RPMI8226 (cell line): ENCODE measurements at places on chromosomes 4 and X.

- DNase-seq: no peak
These were observed 536.3 kb downstream of the IQCM start for GRCh38 chr4:149279331-149279730.

GRCh38 chr4:147809211-147809610 is 77.3 kb downstream of the ARHGAP10 start:
- no peak for DNase-seq

GRCh38 chr4:127985989-127986388 is 20.8 kb downstream of the ABHD18 start:
- DNase-seq: no peak

- no peak for DNase-seq
These were observed 7.6 kb downstream of the SLC25A43 start for GRCh38 chrX:119406776-119407175.

GRCh38 chr4:53640576-53641453 is 49.5 kb upstream of the LNX1 start:
- no peak for DNase-seq

GRCh38 chr4:159210975-159211374 is 108.1 kb downstream of the RAPGEF2 start:
- DNase-seq: no peak

DNA sequence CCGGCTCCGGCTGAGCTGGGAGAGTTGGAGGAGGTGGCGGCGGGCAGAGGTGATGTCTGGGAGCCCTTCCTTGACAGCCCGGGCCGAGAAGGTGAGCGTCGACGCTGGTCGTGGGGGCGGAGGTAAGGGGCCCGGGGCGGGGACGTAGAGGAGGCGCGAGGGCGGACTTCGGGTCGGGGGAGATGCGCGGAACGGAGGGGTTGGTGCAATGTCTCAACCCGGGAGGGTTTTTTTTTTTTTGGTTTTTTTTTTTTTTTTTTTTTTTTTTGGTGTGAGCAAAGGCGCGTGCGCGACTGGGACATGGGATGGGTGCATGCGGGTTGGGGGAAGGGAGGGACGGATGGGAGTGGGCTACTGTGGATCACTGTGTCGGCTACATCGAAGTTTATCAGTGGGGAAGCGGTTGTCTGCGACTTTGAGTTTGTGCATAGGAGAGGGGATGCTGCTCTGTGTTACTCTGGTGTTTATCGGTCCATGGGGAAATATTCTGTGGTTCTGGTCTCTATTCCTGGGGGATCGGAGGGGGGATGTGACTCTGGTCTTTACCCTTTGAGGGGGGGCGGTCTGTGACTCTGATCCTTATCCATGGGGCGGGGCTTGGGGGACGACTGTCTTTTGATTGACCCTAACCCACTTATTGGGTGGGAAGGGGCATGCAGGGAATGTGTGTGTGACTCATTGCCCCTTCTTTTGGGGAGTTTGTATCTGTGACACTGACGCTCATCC is 537 bp downstream of the RBM10 start:
- no peak for DNase-seq

GRCh38 chr4:83034630-83035494 is at the start of gene COPS4:
TSS of gene COPS4 (plus strand) at chr4:83035183. CDS start at chr4:83035225, 42 bp downstream.
- peak; percentile 98 for DNase-seq

DNA sequence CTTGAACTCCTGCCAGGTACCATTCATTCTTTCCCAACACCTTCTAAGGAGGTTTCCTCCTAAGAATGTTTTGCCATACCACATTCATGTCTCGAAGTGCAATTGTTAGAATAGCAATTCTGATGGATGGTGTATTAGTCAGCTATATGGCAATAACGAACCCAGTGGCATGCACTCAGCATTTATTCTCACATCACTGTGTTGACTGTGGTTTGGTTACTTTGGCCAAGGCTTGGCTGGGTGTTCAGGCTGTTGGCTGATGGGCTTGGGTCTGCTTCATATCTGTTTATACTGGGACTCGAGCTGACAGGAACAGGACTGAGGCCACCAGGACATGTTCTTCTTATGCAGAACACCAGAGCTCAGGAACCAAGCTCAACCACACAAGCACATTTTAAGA is 31.7 kb downstream of the PSAPL1 start:
- no peak for DNase-seq

DNA sequence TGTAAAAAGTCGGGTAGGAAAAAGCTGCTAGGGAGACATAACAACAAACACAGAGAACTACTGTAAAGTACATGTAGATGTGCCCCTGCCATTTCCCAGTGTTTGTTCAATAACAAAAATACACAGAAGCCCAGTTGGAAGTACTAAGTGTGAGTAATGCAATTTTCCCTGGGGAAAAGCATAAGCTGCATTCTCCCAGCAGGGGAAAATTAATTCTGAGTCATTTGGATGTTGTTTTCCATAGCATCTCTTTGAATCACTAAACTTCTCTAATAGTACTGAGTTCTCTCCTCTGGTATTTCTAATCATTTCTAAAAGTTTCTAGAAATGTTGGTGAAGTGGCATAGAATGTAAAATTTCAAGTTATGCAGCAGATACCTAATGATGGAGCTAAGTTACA is 1114.9 kb downstream of the C4orf33 start:
- no peak for DNase-seq

GRCh38 chrX:119654112-119654531 is 38.8 kb downstream of the SEPTIN6 start:
- DNase-seq: no peak

GRCh38 chr4:159097785-159098184 is 5.1 kb upstream of the RAPGEF2 start:
- DNase-seq: no peak

GRCh38 chr4:37475087-37475486 is 211.1 kb downstream of the RELL1 start:
- DNase-seq: no peak

DNA sequence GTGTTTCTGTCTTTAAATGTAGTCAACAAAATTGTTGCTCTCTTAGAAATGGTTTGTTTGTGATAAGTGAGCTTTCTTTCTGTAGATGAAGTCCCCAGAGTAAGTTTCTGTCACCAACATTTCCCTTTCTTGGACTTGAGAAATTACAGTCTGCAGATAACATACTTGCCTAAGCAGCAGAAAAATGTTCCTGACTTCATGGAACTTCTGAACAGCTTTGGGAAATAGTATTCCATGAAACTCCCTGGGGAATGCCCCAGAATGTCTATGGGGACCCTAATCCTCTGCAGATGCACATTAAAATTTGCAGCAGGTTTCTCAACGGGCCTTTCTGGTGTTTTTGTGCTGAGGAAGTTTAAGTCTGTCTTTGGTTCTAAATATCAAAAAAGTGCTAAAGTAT is 38.6 kb upstream of the NEIL3 start:
- no peak for DNase-seq

- no peak for DNase-seq
These were observed 54.6 kb upstream of the MMAA start for GRCh38 chr4:145564540-145564939.

DNA sequence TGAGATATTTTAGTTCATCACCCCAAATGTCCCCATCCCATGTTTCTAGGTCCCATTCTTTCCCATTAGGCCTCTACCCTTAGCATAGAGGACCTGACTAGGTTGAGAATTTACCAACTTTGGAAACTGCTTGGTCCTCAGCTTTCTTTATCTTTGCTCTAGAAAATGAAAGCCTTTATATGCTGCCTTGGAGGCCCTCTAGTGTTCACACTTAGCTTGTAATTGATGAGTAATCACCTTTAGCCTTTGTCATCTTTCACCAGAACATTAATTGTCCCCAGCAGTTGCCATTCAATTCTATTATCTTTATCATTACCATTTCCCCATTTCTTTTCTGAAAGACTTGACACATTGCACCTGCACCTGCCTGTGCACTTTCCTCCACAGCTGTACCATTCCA is 589.2 kb upstream of the NR3C2 start:
- DNase-seq: peak; percentile 7

DNA sequence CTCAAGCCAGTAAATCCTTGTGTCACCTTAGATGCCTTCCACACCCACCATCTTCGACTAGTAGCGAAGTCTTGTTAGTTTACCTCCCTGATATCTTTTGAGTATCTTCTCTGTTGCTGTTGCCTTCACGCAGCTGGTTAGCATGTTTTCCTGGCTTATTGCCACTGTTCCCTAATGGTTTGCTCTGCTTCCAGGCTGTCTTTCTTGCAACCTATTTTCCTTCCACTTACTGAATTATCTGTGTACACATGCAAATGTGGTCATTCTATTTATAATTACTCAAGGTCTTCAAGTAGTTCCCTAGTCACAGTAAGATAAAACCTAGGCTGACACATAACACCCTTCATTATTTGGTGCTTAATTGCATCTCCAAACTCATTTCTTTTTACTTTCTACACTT is 89.5 kb downstream of the UGT8 start:
- no peak for DNase-seq

DNA sequence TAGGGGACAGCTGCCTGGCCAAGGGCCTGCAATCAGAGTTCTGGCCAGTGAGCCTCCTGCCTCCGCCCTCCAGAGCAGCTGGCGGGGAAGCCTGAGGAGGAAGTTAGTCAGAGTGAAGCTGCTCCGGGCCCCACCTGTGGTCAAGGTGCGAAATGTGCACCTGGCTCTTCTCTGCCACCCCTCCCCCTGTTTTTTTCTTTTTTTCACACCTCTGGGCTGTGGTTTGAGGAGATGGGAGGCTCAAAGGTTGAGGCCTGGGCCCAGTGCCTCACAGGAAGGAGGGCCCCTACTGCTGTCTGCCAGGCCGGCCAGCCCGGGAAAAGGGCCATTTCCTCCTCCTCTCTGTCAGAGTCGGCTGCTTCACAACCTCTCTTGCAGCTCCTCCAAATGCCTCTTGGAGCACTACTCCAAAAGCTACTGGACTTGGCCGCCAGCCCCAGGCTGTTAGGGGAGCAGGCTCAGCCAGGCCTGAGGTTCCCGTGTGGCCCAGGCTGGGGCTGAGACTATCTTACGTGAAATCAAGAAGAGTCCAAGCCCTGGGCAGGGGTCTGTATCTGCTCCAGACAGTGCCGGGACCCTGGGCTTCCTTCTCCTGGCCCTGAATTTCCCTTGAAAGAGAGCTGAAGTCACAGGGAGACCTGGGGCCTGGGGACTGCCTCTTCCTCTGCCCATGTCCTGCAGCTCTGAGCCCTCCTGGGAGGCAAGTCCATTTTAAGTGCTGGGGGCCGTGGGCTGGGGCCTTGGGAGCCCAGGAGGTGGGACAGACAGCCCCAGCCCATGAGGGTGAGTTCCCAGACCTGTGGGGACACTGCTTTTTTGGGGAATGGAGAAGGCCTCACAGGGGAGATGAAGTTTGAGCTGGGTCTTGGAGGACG is 4.5 kb upstream of the CXCR3 start:
- DNase-seq: peak; percentile 94

DNA sequence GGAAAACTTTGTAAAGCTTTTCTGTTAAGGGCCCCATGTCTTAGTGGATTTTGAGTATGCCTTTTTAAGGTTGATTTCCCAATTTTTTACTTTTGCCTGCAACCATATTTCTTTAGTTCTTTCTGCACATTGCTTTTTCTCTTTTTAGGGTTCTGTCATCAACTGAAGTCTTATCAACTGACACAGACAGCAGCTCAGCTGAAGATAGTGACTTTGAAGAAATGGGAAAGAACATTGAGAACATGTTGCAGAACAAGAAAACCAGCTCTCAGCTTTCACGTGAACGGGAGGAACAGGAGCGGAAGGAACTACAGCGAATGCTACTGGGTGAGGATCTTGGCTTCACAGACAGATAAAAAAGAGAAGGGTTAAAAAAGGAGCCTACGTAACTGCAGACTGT is 27.8 kb downstream of the TAF1 start:
- DNase-seq: no peak

GRCh38 chr4:47531954-47532321 is 46.9 kb downstream of the ATP10D start:
- no peak for DNase-seq

- no peak for DNase-seq
These were observed 72.9 kb upstream of the MTM1 start for GRCh38 chrX:150495496-150495895.

DNA sequence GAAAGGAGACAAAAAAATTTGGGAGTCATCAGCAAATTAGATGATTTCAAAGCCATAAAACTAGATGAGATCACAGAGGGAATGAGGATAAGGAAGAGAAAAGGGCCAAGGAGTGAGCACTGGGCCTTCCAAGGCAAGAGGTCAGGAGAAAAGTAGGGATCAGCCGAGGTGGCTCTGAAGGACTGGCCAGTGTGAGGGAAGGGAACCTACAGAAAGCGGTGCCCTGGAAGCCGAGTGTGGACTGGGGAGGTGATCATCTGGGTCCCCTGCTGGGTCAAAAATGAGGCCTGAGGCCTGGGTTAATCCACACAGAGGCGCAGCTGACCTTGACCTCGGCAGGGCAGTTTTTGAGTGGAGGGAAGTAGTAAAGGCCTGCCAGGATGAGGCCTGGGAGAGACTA is 133.8 kb downstream of the SMIM20 start:
- no peak for DNase-seq

- peak; percentile 10 for DNase-seq
These were observed 484 bp downstream of the GALNTL6 start for GRCh38 chr4:171813526-171814250.

- no peak for DNase-seq
These were observed 11.3 kb upstream of the YTHDC1 start for GRCh38 chr4:68361146-68361589.

GRCh38 chr4:113635739-113636437 is 125.7 kb downstream of the CAMK2D start:
- no peak for DNase-seq

DNA sequence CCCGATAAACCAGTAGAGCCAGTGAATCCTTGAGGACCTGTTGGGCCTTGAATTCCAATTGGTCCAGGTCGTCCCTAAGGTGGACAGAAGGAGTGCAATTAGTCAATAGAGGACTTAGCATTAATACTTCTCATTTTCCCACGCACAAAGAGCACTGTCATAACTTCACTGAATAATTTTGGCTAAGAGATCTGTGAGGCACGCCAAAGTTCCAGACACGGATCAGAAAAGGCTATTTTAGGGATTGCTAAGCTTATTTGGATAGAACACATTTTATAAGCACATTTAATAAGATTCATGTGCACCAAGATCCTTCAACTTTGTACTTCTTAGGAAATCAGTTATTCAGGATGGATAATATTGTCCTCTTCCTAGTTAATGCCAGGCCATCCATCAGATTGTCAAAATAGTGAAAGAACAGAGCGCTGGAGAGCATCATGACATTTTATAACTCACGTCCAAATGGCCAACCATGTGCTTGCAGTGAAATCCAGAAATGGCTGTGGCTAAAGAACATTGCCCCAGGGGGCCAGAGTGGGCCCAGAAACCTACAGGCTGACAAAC is 129.8 kb downstream of the ATG4A start:
- no peak for DNase-seq

- DNase-seq: no peak
These were observed 1494.9 kb upstream of the AGA start for GRCh38 chr4:178937130-178937529.

GRCh38 chr4:142447009-142447408 is 399.1 kb downstream of the INPP4B start:
- DNase-seq: no peak
